ENCODE measurements at places on chromosomes 12 and 14. TPM values are rescaled to one million over a fixed set of nuclear protein-coding genes. Genes with fewer than 3 reads are reported as not detected.

The FOXG1 gene
- total RNA-seq = not detected

DNA sequence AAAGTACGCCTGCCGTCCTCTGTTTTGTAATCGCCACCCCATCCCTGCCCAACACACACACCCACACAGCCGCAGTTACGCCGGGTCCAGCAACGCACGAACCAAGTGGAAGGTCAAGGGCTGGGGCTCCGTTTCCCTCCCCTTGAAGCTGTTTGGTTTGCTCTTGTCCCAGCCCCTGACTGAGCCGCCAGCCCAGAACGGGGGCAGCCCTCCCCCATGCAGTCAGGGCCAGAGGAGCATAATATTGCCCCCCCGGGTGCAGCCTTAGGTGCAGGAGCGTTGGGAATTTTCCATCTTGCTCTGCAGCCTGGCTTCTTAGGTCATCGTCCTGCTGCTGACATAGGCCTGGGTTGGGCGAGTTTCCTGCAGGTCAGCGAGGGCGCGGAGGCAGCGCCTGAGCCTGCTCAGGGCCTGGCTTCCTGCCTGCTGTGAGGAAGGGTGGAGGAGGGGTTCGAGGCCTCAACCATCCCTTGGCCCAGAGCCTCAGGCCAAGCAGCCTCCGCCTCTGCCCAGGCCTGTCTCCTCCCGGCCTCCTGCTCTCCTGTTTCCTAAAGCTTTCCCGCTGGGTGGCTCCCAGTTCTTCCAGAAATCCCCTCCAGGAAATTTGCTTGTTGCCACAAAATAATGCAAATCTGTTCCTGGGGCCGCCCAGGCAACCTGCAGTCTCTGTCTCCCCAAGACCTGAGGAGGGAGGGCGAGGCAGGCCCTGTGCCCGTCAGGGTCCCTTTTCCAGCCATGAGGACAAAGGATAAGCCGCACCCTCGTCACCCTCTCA is 44.5 kb downstream of the PSMA6 start:
- peak; percentile 98 for DNase-seq

DNA sequence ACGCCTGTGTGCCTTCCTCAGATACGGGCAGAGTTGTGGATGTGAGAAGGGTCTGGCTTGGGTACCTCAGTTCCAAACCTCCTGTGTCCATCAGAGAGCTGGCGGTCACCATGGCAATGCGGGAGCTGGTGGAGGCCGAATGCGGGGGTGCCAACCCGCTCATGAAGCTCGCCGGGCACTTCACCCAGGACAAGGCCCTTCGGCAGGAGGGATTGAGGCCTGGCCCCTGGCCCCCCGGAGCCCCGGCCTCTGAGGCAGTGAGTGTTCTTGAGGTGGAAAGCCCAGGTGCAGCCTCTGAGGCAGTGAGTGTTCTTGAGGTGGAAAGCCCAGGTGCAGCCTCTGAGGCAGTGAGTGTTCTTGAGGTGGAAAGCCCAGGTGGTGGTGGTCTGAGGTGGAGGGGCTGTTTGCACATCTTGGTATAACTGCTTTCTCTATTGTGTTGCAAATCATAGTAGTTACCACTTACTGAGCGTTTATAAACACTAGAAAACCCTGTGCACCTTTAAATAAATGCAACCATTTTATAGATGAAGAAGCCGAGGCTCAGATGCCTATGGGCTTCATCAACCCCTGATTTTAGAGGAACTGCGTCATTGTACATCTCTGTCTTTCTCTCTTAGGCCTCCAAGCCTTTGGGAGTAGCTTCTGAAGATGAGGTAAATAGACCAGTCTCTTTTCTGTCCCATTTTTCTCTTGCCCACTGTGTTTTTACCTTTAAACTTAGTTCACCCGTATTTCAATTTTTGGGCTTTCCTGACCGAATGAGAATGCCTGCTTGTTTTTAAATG is 976 bp downstream of the PEX5 start:
- peak; percentile 73 for DNase-seq

The RERG gene
- 69.9 TPM for total RNA-seq

GRCh38 chr12:24681570-24681969 is 267.3 kb downstream of the BCAT1 start:
- no peak for DNase-seq

The SLC35E3 gene
- total RNA-seq = 3.5 TPM

The SPIC gene
- total RNA-seq = not detected

The RACGAP1 gene
- 23.9 TPM for total RNA-seq

- DNase-seq = no peak
These were observed 66.0 kb upstream of the C12orf71 start for GRCh38 chr12:27148373-27148772.

The SUOX gene
- total RNA-seq = 26.4 TPM

All from sigmoid colon (tissue), 7 donors.